ENCODE measurements at places on chromosomes 1 and 21.

- DNase-seq: no peak
Observed at GRCh38 chr1:15214527-15214926, 32.5 kb upstream of the FHAD1 start.

- DNase-seq: no peak
Observed at GRCh38 chr1:42109600-42109999, 43.6 kb upstream of the GUCA2B start.

GRCh38 chr1:22595108-22595507 is 31.8 kb downstream of the EPHA8 start:
- no peak for DNase-seq

GRCh38 chr1:79259390-79260336 is 253.1 kb upstream of the ADGRL4 start:
- no peak for DNase-seq

- DNase-seq: no peak
Observed at GRCh38 chr1:99704356-99704816, 58.5 kb downstream of the PALMD start.

- DNase-seq: no peak
Observed at GRCh38 chr1:211259638-211260126, 516 bp downstream of the RCOR3 start.

DNA sequence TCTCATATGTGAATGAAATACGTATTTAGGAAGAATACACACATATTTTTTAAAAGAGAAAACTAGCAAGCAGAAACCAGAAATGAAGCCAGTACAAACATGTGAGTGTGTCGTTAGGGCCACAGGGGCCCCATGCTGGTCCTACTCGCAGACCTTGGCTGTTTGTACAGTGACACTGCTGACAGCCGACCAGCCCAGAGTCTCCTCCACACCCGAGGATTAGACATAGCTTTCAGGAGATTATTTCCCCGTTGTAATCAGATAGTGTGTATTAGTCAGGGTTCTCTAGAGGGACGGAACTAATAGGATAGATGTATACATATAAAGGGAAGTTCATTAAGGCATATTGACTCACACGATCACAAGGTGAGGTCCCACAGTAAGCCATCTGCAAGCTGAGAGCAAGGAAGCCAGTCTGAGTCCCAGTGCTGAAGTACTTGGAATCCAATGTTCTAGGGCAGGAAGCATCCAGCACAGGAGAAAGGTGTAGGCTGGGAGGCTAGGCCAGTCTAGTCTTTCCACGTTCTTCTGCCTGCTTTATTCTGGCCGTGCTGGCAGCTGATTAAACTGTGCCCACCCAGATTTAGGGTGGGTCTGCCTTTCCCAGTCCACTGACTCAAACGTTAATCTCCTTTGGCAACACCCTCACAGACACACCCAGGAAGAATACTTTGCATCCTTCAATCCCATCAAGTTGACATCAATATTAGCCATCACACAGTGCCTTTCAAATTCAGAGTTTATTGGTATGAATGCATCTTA is 51.2 kb downstream of the DIP2A start:
- DNase-seq: no peak

DNA sequence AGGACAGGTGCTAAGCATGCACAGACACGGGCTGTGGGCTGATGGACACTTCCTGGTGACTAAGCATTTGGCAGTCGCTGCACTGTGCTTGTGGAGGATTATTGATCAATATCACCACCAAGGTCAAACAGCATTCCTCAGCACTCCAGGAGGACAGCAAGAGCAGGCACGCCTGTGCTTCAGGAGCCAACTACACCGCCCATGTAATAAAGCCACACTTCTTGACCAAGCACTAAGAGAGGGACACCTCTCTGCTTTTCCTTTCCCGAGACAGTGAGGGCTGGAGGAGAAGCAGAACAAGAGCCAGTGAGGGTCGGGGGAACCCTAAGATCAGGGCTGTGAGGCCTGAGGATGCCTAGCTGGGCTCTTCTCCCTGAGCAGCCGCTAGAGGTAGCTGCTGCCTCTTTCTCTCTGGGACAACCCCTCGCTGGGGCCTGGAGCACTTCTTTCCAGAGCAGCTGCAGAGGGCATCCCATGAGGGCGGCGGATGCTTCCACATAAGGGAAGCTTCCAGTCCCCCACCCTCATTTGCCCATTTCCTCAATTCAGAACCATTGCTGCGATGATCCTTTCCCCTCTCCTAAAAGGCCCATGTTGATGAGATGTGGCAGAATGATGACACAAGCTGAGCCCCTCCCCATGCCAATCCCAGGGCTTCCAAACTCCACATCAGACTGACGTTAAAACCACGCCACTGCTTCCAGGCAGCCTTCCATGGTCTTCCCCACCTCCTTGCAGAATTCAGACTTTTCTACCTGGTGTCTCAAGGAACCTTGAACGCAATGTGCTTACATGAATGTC is 19.1 kb downstream of the RAB7B start:
- DNase-seq: no peak

GRCh38 chr1:179137617-179138255 is 55.9 kb downstream of the TOR3A start:
- no peak for DNase-seq

DNA sequence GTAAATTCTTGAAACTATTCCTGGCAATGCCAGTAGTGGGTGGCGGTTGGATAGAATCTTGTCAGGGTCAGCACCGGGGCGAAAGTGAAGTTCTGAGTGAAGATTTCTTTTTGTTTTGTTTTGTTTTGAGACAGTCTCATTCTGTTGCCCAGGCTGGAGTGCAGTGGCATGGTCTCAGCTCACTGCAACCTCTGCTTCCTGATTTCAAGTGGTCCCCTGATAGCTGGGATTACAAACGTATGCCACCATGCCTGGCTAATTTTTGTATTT is 33.3 kb downstream of the PCNT start:
- DNase-seq: no peak

- no peak for DNase-seq
Observed at GRCh38 chr1:224791362-224791941, 138.0 kb upstream of the DNAH14 start.

DNA sequence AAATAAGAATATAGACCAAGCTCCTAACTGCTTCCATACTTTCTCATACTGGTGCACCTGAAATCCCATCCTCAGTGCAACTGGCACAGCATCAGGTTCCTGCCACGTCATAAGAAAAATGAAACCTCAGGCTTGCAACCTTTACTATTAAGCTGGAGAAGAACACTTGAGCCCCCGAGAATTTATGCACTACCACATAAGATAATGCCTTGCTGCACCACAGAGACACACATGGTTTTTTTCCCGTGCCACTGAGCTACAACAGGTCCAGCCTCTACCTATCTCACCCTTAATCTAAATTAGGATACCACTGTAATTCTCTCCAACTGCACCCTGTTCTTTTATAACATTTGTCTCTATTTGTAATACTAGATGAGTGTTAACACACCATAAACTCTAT is 174.5 kb downstream of the DENND1B start:
- no peak for DNase-seq

DNA sequence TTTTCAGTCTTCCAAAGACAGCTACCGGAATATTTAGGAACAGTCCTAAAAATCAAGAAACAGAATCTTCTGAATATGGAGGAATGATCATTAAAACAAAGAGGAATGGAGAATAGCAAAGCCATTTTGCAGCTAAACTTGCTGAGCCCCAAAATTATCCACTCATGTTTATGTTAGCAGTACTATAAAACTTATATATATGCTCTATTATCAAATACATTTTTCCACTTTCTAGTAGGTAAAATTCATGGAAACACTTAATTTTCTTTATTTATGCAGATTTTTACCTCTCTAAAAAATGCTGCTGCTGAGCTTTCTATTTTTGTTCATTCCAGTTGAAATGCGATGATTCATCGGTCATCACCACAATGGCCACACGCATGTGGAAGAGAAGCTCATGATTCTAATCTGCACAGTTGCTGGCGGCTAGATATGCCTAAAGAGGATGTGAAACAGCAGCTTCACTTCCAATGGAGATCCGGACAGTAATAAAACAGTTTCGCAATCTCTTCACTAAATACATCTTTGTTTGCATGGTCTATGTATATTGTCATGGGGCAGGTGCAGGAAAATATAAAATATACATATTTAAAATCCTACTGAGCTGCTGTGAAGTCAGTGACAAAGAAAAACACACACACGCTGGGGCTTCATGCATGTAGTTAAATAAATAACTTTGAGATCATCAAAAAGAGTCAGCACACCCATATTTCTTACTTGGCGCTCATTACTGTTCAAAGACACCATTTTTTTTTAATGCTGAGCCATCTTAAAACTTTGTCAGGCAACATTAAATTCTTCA is 292.2 kb downstream of the SMYD3 start:
- no peak for DNase-seq

GRCh38 chr1:194279975-194280374 is 1093.6 kb upstream of the B3GALT2 start:
- no peak for DNase-seq

DNA sequence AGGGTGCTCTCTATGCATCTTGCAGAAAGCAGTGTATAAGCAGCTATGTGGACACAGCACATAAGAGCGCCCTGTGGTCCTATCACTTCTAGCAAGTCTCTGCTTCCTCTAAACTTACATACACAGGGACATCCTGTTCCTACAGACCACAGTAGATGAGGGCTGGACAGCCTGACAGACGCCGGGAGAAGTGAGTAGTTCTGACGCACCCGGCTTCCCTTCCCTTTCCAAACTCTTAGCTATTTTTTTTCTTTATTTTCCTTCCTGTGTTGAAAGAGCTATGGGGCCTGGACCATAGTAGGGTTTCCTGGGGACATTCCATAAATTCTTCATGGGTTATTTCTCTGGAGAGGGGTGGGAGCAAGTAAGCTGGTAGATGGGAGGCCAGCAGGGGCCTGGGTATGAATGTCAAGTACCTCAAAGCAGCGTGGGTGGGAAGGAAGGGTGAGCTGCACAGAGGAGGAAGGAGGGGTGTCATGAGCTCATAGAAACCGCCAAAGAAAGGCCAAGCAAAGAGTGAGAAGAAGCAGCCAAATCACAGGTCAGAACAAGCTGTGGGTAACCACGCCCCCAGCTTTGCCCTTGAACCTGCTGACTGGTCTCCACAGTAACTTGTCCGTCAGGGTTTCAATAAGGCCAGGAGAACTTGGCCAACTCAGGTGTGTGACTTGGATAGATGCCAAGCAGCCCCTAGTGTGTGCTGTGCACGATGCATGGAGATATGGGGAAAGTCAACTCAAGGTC is 36.6 kb downstream of the PLXNA2 start:
- DNase-seq: no peak

DNA sequence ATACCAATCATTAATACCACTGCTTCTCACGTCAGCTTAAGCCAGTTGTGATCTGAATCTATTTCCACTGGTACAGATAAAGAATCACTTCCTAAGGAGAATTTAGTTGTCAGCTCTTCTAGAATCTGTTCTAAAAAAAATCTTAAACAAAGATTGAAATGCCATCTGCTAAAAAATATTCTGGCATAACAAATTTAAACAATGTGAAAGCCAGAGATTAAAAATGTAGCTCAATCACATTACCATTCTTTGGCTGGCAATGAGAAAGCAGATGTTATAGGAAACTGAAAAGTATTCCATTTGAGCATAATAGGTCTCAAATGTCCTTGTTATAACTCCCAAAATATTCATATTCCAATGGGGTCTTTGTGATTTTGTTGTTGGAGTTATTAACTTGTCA is 21.7 kb upstream of the LRRC8B start:
- no peak for DNase-seq

DNA sequence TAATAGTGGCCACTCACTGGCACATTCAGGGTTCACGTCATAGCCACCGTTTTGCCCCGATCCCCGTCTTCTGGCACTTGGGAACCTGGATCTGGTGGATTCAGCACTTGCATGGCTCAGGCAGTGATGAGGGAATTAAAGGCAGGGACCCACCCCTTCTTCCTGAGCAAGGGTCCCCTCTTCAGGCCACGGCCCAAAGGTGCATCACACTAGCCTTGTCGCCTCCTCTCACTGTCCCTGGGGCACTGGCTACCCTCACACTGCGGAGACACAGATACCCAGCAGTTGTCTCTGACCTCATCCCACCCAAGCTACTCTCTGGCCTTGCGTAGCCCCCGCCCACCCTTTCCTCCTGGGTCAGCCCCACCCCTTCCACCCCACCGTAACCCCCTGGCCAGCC is 19.9 kb upstream of the LDLRAP1 start:
- DNase-seq: no peak

- no peak for DNase-seq
Observed at GRCh38 chr1:160483505-160484185, 39.4 kb downstream of the SLAMF6 start.

GRCh38 chr1:201889090-201889968 is 631 bp downstream of the SHISA4 start:
- DNase-seq: no peak

DNA sequence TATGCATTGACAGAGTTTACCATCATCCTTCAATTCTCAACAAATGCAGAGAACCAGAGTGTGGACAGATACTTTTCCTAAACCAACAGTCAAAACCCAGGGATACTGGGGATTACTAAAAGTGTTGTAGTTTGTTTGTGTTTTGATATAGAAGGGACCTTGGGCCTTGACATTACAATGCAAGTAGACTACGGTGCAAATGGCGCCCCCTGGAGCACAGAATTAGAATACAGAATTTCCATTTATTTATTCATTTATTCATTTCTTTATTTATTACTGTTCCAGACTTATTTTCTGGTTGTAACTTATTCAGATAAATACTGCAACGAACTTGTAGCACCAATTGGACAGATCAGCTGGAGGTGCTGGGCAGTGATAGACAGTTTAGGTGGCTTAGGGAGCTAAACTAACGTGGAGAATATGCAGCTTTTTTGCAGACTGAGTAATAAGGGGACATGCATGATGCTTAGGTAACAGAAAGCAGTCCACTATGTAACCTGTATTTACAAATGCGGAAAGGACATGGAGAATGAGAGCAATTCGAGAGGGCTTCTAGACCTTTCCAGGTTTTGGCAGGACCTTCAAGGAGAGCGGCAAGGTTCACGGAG is 42.6 kb downstream of the KIRREL1 start:
- DNase-seq: no peak

DNA sequence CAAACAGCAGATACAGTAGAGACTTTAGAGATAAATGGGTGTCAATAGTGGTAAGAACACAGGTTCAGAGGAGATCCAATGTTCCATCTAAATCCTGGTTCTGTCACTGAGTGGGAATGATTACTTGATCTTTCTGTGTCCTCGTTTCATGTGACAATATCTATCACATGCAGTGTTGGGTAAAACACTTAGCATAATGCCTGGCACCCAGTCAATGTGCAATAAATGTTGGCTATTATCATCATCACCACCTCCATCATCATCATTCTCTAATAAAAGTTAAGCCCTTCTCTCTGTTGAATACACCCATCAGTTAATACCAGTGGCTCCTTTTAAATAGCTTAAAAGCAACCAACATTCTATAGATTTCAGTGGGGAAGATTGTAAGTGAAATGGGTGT is 184.7 kb downstream of the ST6GALNAC3 start:
- DNase-seq: no peak

- no peak for DNase-seq
Observed at GRCh38 chr1:108119500-108119899, 80.6 kb downstream of the SLC25A24 start.

- DNase-seq: no peak
Observed at GRCh38 chr1:101115112-101115511, 89.5 kb upstream of the DPH5 start.

- DNase-seq: no peak
Observed at GRCh38 chr1:196366817-196367495, 241.3 kb downstream of the KCNT2 start.

Measured in activated CD4-positive, alpha-beta T cell treated with anti-CD3 and anti-CD28 coated beads for 1 hour (primary cell).